ENCODE measurements at places on chromosomes 11 and 22.

DNA sequence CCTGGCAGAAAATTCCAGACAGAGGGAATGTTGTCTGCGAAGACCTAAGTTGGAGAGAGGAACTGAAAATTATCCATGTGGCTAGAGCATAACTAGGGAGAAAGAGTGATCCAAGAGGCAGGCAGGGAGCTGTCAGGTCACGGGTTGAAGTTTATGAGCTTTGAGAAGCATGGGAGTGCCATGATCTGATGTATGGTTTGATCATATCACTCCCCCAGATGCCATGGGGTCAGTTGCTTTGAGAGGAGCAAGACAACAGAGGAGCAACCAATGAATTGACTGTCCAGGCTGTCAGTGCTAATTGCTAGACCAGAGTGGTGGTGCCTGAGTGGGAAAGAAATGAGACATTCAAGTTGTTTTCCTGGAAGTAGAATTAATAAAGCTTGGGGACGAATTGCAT is 54.0 kb downstream of the CYB5R2 start:
- DNase-seq, result no peak

DNA sequence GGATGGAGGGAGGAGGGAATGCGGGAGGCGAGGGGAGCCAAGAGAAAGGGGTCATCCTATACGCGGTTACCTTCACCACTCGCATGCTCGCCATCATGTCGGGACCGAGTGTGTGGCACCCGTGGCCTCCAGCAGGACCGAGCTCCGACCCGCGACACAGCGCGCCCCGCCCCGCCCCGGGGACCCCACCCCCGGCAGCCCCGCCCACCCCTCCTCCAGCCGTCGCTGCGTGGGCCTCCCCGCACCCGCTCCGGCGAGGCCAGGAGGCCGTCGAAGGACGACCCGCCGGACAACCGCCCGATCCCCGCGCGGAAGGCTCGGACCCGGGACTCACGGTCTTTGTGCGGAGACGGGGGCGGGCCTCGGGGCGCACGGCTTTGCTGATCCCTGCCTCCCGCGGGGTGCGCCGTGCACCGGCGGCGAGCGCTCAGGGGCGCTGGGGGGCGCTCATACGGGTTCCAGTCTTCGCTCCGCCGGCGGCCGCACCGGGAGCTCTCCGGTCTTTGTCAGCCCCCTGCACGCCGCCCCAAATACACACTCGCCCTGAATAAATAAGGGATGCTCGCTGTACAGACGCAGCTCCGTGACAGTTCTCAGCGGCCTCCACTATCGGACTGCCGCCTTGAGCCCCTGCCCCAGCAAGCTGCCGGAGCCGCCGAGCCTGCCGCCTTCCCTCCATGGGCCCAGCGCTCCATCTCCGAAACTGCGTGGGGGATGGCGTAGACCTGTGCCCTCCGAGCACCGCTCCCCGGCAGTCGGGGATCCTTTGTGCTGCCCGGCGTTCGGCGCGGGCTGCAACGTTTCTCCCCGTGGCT is at the start of gene UBE2L6:
Gene UBE2L6, minus strand, starts transcription at position 158 of the 815 bp plus-strand sequence. Its CDS starts 61 bp downstream, at position 97.
- peak; percentile 41 for DNase-seq

GRCh38 chr22:23889620-23890019 is 4.6 kb upstream of the MIF start:
- no peak for DNase-seq

DNA sequence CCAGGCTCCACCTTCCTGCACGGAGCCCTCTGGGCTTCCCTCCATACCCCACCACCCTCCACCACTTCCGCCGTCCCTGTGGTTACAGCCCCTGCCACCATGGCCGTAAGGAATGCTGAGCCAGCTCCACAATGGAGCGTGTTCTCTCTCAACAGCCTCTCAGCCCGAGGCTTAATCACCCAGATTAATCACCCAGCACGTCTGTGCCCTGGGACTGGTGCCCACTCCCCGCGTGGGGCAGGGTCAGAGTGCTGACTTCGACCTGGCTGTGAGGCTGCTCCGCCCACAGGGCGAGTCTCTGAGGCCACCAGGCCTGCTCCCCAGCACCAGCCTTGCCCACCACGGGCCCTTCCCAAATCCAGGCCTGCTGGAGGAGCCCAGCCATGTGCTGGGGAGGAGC is 4.0 kb upstream of the TH start:
- no peak for DNase-seq

GRCh38 chr11:15114501-15115475 is at the start of gene INSC:
Gene INSC, plus strand, starts transcription at chr11:15114923. Its CDS starts 34,252 bp downstream, at chr11:15149175.
- no peak for DNase-seq

DNA sequence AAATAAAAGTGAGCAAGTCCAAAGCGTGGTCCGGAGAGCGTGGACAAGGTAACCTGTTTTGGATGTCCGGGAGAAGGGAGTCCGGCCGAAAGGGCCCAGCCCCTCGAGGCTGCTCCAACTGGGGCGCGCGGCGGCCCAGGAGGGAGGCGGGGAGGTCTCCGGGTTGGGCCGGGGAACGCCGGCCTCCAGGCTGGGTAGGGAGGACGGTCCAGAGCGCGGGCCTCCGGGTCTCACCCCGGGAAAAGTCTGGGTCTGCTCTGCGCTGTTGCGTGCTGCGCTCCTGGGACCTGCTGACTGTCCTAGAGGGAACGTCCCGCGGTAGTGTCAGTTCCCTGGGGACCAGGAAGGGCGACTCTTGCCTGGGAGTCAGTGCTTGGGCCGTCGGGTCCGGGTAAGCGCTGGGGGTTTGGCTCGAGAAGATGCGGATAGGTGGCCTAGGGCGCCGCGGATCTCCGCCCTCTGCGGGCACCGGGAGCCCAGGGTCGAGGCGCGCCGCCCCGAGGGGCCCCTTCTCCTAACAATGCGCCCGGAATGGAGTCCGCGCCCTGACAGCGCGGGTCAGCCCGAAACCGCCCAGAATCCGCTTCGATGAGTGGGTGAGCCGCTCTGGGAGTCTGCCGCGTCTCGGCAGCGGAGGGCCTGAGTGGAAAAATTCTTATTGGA is 988 bp upstream of the FLI1 start:
- DNase-seq, result no peak

DNA sequence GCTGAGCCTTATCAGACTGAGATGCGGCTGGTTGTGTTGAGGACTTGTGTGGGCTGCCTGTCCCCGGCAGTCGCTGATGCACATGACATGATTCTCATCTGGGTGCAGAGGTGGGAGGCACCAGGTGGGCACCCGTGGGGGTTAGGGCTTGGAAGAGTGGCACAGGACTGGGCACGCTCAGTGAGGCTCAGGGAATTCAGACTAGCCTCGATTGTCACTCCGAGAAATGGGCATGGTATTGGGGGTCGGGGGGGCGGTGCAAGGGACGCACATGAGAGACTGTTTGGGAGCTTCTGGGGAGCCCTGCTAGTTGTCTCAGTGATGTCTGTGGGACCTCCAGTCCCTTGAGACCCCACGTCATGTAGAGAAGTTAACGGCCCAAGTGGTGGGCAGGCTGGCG is 25.5 kb downstream of the CSF2RB start:
- DNase-seq, result no peak

- DNase-seq, result no peak
These were observed 7.6 kb downstream of the ST3GAL4 start for GRCh38 chr11:126362879-126363655.

- DNase-seq, result no peak
These were observed 27.1 kb downstream of the APLP2 start for GRCh38 chr11:130096823-130097222.

DNA sequence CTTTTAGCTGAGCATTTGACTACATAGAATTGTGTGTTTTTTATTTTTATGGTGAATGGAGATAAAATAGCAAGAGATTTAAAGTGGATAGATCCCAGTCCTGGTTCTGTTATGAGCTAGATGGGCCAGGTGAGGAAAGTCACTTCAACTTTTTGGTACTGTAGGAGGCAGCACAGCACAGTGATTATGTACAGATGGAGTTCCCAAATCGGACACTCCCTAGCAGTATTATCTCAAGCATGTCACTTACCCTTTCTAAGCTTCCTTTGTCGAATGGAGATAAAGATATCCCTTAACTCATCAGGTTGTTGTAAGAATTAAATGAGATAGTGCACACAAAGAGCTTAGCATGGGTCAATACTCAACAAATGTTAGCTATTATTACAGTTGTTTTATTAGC is 5.3 kb downstream of the EXPH5 start:
- DNase-seq, result no peak

DNA sequence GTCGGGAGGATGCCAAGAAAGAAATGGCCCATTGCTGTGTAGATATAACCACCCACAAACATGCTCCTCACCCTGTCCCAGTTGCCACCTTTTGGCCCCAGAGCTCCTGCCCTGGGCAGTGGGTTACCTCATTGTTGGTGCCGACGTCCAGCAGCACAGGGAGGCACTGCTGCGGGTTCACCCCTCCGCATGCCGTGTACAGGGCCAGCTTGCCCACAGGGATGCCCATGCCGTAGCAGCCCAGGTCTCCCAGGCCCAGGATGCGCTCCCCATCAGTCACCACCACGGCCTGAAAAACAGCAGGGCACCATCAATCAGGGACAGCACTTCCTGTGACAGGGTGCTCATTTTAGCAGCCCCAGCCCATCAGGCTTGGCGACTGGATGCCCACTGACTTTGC is 123.1 kb downstream of the CCDC81 start:
- DNase-seq, result no peak

DNA sequence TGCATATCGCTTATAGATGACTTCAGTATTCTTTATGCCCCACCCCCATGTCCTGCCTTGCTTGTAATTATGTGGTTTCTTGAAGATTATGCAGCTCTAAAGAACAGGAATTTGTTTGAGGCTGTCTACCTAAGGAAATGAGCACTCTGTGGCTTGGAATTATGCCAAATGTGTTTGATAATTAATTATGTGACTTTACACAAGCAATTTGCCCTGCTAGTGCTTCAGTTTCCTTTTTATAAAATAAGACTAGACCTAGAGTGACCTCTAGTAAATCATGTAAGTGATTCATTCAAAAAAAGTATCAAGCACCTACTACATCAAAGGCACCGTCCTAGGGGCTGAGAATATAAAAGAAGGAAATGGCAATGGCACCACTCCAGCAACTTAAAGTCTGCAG is 491.5 kb upstream of the KIRREL3 start:
- DNase-seq, result no peak

DNA sequence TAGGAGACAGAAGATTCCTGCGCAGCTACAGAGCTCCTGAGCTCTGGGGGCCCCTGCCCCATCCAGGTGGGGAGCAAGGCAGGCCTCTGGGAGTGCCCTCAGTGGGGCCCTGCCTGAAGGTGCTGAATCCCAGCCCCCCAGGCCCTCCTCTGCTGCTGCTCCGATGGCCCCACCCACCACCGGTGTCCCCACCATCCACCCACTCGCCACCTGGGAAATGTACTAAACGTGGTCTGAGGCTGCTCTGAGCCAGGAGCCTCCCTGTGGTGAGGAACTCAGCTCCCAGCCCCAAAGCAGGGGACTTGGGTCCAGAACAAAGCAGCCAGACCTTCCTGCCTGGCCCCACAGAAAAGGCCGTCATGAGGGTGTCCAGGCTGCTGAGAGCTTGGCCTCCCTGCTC is 289.4 kb downstream of the CTTN start:
- no peak for DNase-seq

DNA sequence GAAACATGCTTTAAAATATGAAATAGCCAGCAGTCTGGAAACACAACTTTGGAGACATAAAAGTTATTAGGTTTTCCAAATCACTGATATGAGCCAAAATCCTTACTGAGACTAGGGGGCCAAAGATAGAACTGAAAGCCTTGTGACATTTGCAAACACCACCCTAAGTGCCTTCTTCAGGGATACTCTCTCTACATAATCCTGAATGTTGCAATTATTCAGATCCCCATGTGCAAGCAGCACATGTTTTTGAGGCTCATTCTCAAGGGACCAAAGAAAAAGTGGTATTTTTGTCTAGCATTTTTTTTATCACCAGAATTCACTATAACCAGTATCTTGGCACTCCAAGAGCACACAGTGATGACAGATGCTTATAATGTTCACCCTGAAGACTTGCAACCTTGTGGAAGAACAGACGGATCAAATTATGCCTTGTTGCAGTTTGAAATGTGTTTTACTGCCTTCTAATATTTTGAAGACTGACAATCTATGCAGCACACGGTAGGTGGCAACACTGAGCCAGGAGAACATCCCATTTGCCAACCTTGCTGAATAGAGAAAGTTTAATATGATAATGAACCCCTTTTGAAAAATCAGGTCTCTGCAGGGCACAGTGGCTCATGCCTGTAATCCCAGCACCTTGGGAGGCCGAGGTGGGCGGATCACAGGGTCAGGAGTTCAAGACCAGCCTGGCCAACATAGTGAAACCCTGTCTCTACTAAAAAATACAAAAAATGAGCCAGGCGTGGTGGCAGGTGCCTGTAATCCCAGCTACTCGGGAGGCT is 78.5 kb downstream of the PLEKHA7 start:
- no peak for DNase-seq

GRCh38 chr11:19924716-19925115 is 212.1 kb downstream of the NAV2 start:
- DNase-seq, result no peak

GRCh38 chr11:17914957-17915356 is 97.9 kb downstream of the SERGEF start:
- no peak for DNase-seq

DNA sequence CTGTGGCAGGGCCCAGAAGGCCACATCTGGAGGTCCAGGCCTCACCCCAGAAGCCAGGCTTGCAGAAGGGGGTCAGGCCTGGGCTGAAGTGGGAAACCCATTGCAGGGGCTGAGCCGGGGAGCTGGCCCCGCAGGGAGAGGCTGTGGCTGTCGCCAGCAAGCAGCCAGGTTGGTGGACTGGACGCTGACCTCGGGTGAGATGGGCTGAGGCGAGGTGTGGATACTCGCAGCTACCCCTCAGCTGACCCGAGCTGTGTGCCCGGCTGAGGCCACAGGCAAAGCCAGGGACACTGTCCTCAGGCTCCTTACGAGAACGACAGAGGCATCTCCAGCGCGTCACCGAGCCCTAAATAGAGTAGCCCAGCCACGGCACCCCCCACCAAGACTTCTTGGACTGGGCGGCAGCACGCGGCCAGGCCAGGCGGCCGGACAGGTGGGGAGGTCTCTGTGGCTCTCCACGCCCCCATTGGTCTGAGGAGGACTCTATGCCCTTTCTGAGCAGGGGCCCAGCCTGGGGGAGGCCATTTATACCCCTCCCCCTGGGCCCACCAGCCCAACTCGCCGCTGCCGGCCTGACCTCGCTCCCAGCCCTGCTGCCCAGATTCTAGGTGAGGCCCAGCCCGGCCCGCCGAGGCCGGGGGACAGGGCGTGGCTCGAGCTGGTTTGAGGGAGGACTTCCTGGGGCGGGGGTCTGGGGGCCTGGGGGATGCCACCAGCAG is at the start of gene TNNI2:
Gene TNNI2, plus strand, starts transcription at position 556 of the 719 bp plus-strand sequence. CDS start 716 bp downstream, outside the sequence.
- no peak for DNase-seq

GRCh38 chr11:47254386-47254785 is 3.4 kb upstream of the NR1H3 start:
- DNase-seq, result no peak

GRCh38 chr11:72026090-72026489 is 27.4 kb downstream of the IL18BP start:
- DNase-seq, result no peak

GRCh38 chr11:69044111-69045013 is 4.4 kb upstream of the TPCN2 start:
- no peak for DNase-seq

GRCh38 chr11:10600570-10601248 is 32.2 kb upstream of the LYVE1 start:
- no peak for DNase-seq

Data from stimulated activated CD4-positive, alpha-beta T cell treated with anti-CD3 and anti-CD28 coated beads, Interleukin-12 subunit alpha, Interleukin-12 subunit beta, amount 100 ng/mL, for 24 hours (primary cell).